ENCODE measurements at places on chromosomes 16 and 17. TPM values are rescaled to one million over a fixed set of nuclear protein-coding genes. Genes with fewer than 3 reads are reported as not detected.

DNA sequence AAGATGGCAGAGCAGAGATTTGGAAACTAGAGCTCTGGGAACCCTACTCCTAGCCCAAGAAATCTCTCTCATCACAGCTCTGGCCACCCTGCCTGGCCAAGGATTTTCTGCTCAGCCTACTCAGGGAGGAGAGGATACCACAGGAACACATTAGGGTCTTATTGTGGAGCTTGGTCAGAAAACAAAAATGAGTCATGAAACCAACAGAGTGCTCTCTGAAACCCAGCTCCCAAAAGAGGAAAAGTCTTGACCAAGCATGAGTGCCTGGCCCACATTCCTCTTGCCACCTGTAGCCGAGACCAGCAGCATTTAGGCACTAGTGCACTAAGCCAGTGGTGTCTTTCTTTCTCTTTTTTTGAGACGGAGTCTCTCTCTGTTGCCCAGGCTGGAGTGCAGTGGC is 18.1 kb downstream of the SLC13A5 start:
- H3K27ac ChIP-seq: no peak overlapping the region
- no peaks in the 10 kb centered on the region for H3K4me1 ChIP-seq
- no peak for DNase-seq
- no peaks in the 10 kb centered on the region for H3K27me3 ChIP-seq

- no peak overlapping the region for H3K27ac ChIP-seq
- H3K4me3 ChIP-seq: no peak overlapping the region
Measured at GRCh38 chr17:79504181-79504605, 106.7 kb downstream of the RBFOX3 start.

DNA sequence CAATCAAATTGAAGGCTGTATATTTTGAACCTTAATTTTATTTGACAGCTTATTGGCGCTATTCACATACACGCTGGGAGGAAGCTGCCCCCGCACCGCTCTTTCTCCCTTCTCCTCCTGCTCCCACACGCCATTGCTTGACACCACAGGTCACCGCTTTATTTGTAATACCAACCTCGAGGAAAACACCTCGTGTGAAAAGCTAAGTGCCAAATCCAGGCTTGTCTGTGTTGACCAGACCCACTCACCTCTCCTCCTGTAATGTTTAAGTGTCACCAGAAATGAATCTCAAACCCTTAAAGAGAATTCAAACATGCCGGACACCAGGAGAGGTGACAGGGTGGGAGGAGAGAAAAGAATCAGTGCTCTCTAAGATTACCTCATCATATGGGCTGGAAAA is 331.4 kb downstream of the GRIN2A start:
- no peaks in the 10 kb centered on the region for H3K4me1 ChIP-seq
- H3K36me3 ChIP-seq: no peaks in the 10 kb centered on the region
- no peak overlapping the region for H3K27ac ChIP-seq
- H3K27me3 ChIP-seq: no peaks in the 10 kb centered on the region
- DNase-seq: no peak

- H3K27me3 ChIP-seq: no peaks in the 10 kb centered on the region
- H3K27ac ChIP-seq: no peak overlapping the region
- H3K36me3 ChIP-seq: no peaks in the 10 kb centered on the region
- no peaks in the 10 kb centered on the region for H3K4me1 ChIP-seq
Measured at GRCh38 chr16:20949660-20950059, 49.1 kb downstream of the LYRM1 start.

GRCh38 chr17:36131421-36131820 is 27.8 kb downstream of the CCL4 start:
- no peaks in the 10 kb centered on the region for H3K36me3 ChIP-seq
- no peak overlapping the region for H3K27ac ChIP-seq
- no peak for DNase-seq
- H3K4me3 ChIP-seq: no peak overlapping the region
- no peaks in the 10 kb centered on the region for H3K27me3 ChIP-seq

DNA sequence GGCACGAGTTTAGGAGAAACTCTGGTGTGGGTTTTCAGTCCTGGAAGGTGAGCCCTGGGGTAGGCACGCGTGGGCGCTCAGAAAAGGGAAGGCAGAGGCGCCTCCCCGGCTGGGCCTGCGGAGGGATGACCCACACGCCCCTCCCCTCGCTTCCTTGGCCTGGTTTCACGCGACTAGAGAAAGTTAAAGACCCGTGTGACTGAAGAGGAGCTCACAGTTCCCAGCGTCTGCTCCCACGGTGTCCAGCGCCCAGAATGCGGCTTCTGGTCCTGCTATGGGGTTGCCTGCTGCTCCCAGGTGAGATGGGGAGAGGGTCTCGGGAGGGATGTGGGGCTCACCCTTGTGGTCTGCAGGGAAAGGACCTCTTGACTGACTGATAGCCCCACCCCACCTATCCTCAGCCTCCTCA is at the start of gene CD300LG:
TSS of gene CD300LG (plus strand) at position 214 of the 409 bp plus-strand sequence. CDS start at position 255, 41 bp downstream.
- DNase-seq: no peak
- H3K27me3 ChIP-seq: no peaks in the 10 kb centered on the region
- no peak within 1 kb of the TSS for H3K27ac ChIP-seq
- no peaks in the 10 kb centered on the region for H3K4me1 ChIP-seq
- no peaks in the 10 kb centered on the region for H3K36me3 ChIP-seq

- peaks cover 33% of the 10 kb centered on the region for H3K36me3 ChIP-seq
- no peaks in the 10 kb centered on the region for H3K27me3 ChIP-seq
- no peak overlapping the region for H3K27ac ChIP-seq
- H3K4me3 ChIP-seq: no peak overlapping the region
- DNase-seq: no peak
Measured at GRCh38 chr17:51224402-51225262, 35.2 kb downstream of the MBTD1 start.

- no peaks in the 10 kb centered on the region for H3K27me3 ChIP-seq
- H3K36me3 ChIP-seq: no peaks in the 10 kb centered on the region
- H3K27ac ChIP-seq: peak overlapping the region; percentile 73
Measured at GRCh38 chr16:565419-566330, 1.1 kb upstream of the NHLRC4 start.

GRCh38 chr16:73710526-73710925 is 586.1 kb upstream of the PSMD7 start:
- no peak overlapping the region for H3K27ac ChIP-seq
- DNase-seq: no peak
- no peaks in the 10 kb centered on the region for H3K27me3 ChIP-seq

GRCh38 chr16:71423016-71423415 is 18.8 kb downstream of the TLE7 start:
- H3K27ac ChIP-seq: no peak overlapping the region
- no peaks in the 10 kb centered on the region for H3K36me3 ChIP-seq
- DNase-seq: no peak
- H3K27me3 ChIP-seq: no peaks in the 10 kb centered on the region
- H3K4me3 ChIP-seq: no peak overlapping the region

Gene AANAT
- total RNA-seq: not detected

Gene MYLK3
- 0.66 TPM for total RNA-seq

Gene GDPD1
- total RNA-seq: 2.9 TPM

Data from naive thymus-derived CD4-positive, alpha-beta T cell (primary cell).